ENCODE measurements at places on chromosomes 3 and 15.

DNA sequence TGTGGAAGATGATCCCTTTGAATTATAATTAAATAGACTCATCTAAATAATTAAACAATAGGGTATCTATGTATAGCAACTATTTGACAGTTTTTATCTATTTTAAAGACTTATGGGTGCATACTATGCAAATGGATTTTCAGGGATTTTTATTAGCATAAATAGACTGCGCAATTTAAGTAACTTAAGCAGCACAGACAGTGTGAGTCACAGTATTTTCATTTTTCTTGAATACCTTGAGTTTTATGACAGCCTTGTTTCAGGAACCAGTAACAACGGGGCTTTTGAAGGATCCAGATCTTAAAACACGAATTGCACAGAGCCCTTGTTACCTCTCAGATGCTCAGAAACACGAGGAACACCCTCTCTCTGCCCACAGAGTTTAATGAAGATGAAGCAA is 175.5 kb upstream of the CD96 start:
- DNase-seq = no peak

GRCh38 chr15:77075528-77075927 is 4.6 kb upstream of the TSPAN3 start:
- peak; percentile 13 for DNase-seq

DNA sequence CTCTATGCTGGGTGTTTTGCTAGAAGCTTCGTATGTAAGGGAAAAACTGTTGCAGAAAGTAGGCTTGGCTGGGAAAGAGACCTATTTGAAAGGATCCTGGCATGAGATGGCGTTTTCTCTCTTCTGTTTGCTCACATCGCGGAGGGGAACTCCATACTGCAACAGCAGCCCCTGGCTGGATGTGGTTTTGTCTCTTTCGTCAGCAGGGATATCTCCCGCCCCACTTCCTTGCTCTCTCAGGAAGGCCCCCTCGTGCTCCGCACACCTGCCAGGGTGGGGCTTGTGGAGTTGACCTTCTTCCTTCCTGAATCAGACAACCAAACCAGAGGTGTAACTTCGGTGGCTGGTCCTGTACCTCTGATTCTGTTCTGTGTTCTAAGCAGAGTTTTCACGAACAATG is 26.4 kb upstream of the MYZAP start:
- no peak for DNase-seq

- DNase-seq = no peak
Observed at GRCh38 chr15:98823012-98823458, 174.7 kb downstream of the IGF1R start.

DNA sequence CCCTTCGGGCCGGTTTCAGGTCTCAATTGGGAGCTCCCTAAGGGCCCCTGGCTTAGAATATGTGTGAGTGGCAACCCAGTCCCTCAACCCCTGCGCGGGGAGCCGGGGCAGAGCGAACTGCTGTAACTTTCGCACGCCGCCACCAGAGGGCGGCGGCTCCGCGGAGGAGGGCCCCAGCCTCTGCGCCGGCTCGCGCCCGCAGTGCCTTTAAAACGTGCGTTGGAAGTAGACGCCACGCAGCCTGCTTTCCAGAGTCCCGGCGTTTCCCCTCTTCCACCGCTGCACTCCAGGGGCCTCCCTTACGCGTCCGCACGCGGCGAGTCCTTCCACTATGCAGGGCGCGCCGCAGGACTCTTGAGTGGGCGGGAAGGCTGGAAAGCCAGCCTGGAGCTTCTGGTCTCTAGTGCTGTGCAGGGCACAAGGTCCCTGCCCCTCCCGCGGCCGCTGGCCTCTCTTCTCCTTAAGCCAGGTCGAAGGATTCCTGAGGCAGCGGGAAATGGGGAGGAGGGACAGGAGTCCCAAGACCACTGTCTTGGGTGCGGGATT is 23.7 kb upstream of the RNU6-1 start:
- DNase-seq = peak; percentile 57

DNA sequence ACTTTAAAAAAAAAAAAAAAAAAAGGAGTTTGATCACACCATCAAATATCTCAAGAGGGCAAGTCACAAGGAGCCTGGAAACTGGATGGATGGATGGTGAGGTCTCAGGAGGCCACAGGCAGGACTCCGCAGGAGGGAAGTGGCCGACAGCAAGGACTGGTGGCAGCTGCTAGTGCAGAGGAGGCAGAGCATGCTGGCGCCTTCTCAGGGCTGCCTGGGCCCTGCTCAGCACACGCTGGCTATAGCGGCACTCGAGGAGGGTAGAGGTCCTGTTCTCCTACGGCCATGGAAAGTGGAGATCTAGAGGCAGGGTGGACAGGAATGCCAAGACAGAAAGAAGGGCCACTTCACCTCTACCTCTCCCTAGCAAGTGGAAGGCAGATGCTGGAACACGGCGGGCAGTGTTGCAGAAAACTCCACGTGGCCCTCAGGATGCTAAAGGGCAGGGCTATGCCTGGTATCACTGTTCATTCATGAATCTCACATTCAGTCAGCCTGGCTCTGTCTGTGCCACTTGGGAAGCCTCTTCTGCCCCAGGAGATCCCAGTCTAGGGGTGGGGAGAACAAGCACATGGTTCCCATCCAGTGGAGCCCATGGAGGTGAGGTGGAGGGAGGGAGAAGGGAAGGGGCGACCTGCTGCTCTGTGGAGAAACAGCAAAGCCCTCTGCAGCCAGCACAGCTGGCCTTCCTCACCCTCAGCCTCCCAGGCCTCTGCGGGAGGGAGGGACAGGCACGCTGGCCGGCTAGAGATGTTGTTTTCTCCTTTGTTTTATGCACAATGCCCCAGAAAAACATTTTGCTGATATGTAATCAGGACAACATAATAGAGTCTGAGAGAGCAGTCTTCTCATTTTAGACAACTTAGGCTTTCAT is 71.0 kb downstream of the OXNAD1 start:
- DNase-seq = no peak

DNA sequence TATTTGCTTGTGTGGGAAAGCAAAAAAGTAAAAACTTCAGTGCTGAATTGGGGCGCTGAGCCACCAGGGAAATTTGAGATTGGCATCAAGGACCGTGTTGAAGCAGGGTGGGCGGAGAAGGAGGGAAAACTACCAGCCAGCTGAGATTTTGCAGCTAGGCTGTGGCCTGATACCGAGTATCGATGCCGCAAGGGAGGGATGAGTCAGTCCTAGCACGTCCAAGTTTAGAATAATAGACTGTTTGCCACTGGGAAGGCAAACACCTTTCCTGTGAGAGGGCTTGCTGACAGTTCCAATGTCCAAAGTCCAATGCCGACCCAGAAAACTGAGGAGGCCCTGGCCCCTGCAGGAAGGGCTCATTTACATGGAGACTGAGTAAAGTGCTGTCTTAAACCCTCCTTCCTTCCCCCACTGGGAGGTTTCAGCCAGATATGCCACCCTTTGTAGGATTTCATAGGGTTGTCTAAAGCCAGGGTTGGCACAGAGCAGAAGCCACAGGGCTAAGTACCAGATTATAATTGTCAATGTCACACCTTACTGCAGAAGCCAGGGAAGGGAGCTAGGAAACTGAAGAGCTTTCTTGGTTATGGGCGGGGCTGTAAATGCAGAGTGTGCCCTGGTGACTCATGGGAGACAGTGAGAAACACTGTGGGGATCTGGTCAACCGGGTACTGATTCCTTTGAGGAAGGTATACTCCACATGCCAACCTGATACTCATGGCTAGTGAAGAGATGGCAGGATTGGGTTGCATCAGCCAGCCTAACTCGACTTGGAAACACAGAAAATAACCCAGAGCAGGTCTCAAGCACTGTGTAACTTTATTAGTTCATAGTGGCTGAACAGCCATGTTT is 28.4 kb upstream of the PIK3CB start:
- no peak for DNase-seq

DNA sequence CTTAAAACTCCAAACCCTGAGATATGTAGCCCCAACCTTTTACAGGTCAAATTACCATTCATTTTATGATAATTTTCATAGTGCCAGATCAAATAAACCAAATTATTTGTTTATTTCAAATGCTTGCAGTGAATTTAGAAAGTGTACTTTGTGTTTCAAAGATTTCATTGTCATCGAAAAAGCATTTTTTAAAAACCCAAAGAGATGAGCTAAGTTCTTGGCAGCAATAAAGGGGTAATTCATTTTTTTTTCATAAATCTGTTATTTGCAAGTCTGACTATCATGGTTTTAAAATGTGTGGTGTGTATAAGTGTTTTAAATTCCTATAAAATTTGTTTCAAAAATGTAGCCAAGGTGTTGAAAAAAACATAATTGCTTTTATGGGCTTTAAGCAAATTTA is 17.2 kb downstream of the PTX3 start:
- DNase-seq = no peak

- no peak for DNase-seq
Observed at GRCh38 chr3:25938566-25939325, 148.9 kb downstream of the OXSM start.

GRCh38 chr3:196007744-196008335 is 74.0 kb downstream of the TFRC start:
- no peak for DNase-seq

GRCh38 chr3:140093742-140094141 is 158.8 kb downstream of the CLSTN2 start:
- DNase-seq = no peak

- no peak for DNase-seq
Observed at GRCh38 chr15:94930960-94931359, 699.6 kb downstream of the MCTP2 start.

DNA sequence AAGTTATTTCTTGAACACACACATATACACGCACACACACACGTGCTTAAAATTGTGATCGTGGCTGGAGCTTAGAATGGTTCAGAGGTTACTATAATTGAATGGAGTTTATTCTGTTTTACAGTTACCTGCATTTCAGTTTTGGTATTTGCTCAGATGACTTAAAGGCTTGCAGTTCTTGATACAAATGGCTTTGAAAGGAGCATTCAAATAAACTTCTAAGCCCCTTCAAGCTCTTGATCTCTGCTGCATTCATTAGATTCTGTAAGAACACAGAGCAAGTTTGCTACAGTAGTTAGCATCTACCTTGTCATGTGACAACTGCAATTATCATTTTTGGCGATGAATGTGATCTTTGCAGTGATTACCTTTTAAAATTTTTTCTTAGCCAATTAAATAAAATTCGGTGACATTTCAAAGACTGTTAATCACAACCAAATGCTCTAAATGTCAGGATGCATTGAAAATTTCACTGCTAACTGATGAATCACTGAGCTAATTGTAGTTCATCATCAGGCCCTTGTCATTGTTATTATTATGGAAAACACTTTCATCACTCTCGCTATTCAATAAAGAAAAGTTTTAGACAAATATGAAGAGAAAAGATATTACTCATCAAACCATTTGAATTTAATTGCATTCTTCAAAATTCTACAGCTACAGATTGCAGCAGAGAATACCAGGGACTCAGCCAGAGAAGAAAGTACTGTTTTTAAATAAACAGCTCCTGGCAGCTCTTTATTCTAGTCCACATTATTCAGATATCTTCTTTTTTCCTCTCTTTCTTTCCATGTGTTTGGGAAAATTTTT is 296.1 kb downstream of the LRTM1 start:
- DNase-seq = no peak

- DNase-seq = no peak
Observed at GRCh38 chr3:29293421-29293820, 12.6 kb downstream of the RBMS3 start.

- DNase-seq = no peak
Observed at GRCh38 chr3:9732080-9732739, 675 bp downstream of the BRPF1 start.

DNA sequence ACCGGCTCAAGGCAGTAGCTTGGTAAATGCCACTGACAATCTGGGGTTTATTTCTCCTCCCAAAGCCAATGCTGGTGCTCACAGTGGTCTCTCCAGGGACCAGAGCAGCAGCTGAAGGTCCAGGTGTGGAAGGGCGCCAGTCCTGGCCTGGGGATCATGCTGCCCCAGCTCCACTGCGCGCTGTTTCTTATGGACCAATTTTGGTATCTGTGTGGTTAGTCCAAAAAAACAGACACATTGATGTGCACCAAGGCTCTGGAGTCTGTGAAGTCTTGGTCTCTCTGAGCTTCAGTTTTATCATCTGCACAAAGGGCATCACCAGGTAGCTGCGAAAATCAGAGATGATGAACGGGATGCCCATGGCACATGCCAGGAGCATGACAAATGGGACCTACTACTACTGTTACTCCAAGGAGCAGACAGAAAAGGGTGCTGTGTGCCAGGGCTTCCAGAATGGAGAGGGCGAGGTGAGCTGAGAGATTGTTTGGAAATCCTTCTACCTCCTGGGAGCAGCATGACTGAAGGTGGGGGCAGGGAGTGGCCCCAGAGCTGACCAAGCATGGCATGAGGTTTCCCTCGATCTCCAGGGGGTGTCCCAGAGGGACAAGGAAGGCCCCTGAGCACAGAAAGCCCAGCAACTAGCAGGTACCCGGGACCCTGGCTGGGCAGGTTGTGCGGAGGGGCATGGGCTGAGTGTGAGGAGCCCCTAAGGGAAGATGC is 134.3 kb upstream of the PRR20G start:
- no peak for DNase-seq

DNA sequence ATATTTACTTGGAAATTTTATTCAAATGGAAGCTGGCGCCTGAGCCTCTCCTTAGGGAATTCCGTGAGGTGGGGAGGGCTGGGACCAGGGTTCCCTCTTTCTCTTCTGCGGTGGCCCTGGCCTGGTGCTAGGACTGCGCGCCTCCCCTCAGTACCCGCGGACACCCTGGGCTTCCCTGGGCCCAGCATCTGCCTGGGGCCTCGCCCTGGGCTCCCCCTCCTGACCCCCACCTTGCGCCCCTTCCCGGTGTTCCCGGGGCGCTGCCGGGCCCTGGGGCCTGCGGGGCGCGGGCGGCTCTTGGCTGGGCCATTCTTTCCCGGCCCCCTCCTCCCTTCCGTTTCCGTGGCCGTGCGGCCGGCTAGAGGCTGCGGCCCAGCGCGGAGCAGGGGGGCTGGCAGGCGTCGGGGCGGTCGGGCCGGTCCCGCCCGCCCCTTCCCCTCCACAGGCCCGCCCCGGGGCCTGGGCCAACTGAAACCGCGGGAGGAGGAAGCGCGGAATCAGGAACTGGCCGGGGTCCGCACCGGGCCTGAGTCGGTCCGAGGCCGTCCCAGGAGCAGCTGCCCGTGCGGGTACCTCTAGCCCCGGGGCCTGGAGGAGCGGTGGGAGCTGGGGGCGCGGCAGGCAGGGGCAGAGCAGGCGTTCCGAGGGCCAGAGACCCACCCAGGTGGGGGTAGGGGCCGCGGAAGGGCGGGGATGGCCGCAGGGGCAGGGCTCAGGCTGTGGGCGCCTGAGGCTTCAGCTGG is at the start of gene FES:
Gene FES, plus strand, starts transcription at position 529 of the 743 bp plus-strand sequence. CDS start 542 bp downstream, outside the sequence.
- DNase-seq = peak; percentile 41

GRCh38 chr3:5806192-5806591 is 618.7 kb downstream of the EDEM1 start:
- DNase-seq = no peak

DNA sequence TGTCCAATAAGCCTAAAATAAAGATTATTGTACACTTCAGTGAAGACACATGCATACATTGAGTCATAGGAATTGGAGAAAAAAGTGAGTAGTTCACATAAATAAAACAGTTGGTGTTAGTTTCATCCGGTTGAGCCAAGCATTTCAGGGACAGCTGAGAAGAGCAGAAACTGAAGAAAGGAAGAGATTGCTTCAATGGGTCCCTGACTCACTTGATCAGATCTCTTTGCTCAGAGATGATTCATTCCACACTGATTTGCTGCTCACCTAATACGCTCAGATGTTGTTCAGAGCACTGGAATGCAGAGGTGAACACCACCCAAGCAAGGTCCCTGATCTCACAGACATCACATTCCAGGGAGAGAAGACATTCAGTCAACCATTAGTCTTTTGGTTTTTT is 93.7 kb downstream of the RAD18 start:
- no peak for DNase-seq

Data from hypothalamus (tissue), 51 donors.